NCI-H524 (cell line): ENCODE measurements at places on chromosomes 5 and 9.

DNA sequence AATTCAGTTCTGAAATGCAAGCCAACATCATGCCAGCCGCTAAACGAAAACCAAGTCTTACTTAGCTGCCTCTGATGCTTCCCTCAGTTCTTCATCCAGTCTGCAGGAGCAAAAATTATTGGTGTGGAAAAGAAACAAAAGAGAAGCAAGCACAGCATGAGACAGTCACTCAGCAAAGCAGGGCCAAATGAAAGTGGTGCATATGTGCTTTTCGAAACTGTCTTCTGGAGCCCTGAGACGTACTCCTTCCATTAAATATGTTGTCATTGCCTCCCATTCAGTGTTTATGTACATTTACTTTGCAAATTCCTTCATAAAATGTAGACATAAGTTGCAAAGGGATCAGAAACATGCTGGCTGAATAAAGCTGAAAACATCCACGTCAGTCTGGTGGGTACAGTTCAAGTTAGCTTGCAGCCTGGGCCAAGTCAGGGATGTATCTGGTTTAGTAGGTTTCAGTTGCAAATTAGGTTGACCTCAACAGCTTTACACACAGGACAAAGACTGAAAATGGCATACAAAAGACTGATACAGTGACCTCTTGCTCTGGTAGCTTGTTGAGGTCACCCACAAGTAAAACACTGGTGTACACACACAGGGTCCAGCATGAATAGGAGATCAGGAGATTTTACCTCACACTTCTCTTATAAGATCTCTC, 139.7 kb upstream of the PCA3 start:
- no peak for DNase-seq

GRCh38 chr5:159531554-159532105, 201.3 kb upstream of the IL12B start:
- no peak for DNase-seq

- no peak for DNase-seq
Measured at GRCh38 chr5:159438092-159438491, 107.8 kb upstream of the IL12B start.

GRCh38 chr9:120465685-120466407, 114.1 kb downstream of the CDK5RAP2 start:
- no peak for DNase-seq

DNA sequence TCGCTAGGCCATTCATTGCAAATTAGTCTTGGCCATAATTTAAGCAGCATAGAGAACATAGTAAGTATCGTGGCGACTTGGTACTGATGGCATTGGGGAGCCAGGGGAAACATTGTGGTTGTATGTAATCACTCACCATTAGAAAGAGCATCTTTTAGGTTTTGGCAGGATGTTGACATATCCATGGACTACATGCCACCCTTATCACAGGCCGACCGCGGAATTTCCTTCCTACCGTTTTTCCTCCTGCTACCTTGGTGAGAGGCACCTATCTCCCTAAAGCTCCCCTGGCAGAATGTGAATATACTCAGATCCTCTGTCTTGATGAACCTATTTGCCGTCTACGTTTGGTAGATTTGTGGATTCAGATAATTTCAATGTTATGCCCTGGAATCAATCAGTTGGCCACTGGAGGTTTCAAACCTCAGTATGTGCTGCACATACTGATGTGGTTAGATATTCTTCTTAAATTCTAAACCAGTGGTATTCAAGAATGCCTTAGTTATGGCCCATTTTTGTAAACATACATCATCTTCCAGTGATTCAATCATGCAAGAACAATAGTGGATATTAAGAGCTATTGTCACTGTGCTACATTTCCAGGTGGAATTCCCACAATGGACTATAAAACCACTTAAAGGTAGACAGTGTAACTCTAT, 271.0 kb upstream of the HAPLN1 start:
- no peak for DNase-seq
